Activated T-cell treated with anti-CD3 and anti-CD28 coated beads, Interleukin-2, amount 50 U/mL, for 24 hours (primary cell): ENCODE measurements at places on chromosomes 13 and 19.

DNA sequence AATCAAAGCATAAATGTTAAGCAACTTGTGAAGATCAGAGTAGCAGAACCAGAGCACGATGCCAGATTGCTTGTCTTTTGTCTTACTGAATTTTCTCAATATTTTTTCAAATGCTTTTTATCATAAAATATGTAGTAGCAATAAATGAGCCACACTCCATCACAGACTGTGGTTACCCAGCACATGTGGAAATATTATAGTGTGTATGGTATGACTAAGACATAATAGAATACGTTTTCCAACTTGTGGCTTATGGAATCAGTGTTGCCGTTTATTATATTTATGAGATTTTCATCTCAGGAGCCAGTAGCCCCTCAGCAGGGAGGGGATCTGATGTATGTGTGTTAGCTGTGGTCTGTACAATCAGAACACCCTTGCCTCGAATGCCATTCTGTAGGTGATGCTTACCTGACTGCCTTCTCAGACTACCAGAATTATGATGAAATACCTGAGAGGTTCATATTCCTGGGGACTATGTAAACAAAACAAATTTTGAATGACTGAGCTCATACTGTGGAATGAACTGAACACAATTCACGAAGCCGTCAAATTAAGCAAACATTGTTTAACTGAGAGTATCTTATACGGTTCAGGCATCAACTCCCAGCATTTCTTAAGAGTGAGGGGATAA, 1.9 kb downstream of the SCEL start:
- DNase-seq = no peak

GRCh38 chr19:18310966-18311365, 11.9 kb downstream of the LSM4 start:
- DNase-seq = no peak

- no peak for DNase-seq
Measured at GRCh38 chr13:42728507-42729180, 52.7 kb upstream of the FAM216B start.

- no peak for DNase-seq
Measured at GRCh38 chr13:113273851-113274590, 23.0 kb upstream of the LAMP1 start.

GRCh38 chr13:67130444-67130843, 99.7 kb downstream of the PCDH9 start:
- DNase-seq = no peak

DNA sequence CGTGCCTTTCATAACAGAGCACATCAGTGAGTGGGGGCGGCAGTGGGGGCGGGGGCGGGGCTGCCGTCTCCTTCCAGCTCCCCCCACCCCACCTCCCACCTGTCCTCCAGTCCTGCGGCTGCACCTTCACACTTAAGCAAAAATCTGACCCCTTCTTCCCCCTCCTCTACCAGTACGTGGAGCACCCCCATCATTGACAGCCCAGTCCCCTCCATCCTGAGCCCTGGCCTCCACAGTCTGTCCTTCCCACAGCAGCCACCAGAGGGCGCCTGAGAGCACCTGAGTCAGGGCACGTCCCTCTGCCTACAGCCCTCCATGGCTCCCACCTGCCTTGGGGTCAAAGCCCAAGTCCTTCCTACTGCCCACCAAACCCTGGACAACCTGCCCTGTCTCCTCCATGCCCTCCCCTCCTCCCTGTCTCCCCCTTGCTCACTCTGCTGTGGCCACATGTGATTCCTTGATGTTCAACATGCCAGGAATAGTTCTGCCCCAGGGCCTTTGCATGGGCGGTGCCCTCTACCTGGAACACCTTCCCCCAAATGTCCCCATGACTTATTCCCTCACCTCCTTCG, 4.0 kb downstream of the EBI3 start:
- DNase-seq = peak; percentile 81

DNA sequence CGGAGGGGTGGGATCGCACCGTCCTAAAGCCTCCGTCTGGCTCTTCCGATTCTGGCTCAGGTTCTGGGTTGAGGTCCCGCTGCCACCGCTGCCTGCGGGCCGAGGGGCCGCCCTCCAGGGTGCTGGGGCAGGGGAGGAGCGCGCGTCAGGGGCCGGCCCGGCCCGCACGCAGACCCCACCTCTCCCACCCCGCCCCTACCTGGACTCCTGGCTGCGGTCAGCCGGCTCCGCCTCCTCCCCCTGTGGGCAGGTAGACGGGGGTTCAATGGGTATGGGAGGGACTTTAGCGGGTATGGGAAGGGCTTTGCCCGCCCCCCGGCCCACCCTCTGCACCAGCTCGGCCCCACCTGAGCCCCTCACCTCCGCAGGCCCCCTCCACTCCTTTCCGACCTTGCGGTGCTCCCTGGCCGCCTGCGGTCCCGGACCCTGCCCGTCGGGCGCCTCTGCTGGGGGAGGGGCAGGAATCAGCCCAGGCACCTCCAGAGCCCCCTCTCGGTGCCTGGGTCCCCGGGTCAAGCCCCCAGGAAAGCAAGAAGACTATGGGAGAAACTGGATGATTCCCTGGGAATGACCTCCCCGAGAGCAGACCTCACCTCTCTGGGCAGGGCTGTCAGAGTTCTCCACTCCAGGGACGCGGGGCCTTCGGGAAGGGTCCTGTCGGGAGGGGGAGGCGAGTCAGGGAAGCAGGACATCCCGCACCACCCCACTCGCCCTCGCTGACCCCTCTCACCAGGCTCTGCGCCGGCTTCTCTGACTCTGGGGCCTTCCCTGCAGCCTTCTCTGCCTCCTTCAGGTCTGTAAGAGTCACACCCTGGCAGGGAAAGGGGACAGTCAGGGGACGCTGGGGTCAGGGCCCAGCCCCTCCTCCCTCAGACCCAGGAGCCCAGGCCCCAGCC, 17.0 kb downstream of the EPS8L1 start:
- DNase-seq = no peak

DNA sequence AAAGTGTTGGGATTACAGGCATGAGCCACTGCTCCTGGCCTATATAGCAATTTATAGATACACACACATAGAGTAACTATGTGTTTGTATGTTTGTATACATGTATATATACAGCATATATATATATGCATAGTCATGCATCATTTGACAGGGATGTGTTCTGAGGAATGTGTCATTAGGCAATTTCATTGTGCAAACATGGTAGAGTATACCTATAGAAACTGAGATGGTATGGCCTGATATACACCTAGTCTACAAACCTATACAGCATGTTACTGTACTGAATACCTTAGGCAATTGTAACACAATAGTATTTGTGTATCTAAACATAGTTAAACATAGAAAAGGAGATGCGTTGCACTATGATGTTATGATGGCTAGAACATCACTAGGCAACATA, 53.0 kb upstream of the PCCA start:
- no peak for DNase-seq

- DNase-seq = peak; percentile 90
Measured at GRCh38 chr19:55178781-55179599, 1.1 kb downstream of the SYT5 start.

DNA sequence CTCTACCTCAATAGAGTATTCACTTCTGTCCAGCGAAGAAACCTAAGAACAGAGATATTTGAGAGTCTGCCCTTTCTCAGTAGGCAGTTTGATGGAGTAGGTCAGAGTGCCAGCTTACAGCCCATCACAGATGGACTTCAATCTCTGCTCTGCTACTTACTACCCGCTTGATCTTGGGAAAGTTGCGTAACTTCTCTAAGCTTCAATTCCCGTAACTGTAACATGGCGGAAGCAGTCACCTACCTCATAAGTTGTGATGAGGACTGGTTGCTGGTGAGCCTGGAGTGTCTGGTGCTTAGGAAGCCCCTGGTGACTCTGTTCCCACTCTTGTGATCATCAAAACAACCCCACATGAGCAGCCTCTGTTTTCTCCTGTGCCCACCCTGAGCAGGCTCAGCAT, 31.0 kb downstream of the AMER2 start:
- DNase-seq = no peak

- no peak for DNase-seq
Measured at GRCh38 chr13:32059511-32059984, 28.0 kb downstream of the FRY start.
